ENCODE measurements at places on chromosomes 7 and 10. TPM values are rescaled to one million over a fixed set of nuclear protein-coding genes. Genes with fewer than 3 reads are reported as not detected.

Gene CALCR
- total RNA-seq = 0.10 TPM

Gene GPR15LG
- total RNA-seq = not detected

Gene SRI
- total RNA-seq = 114 TPM

Gene CCDC172
- total RNA-seq = not detected

GRCh38 chr10:66752714-66753113, 173.1 kb upstream of the LRRTM3 start:
- no peak for DNase-seq
- no peaks in the 10 kb centered on the region for H3K36me3 ChIP-seq
- no peak overlapping the region for H3K27ac ChIP-seq
- H3K27me3 ChIP-seq = no peaks in the 10 kb centered on the region

GRCh38 chr7:73442903-73443500, 9.4 kb downstream of the FZD9 start:
- no peak overlapping the region for H3K27ac ChIP-seq
- no peak for DNase-seq

GRCh38 chr10:110365356-110366143, 60.8 kb upstream of the SMNDC1 start:
- no peaks in the 10 kb centered on the region for H3K27me3 ChIP-seq
- peaks cover 50% of the 10 kb centered on the region for H3K4me1 ChIP-seq
- H3K27ac ChIP-seq = no peak overlapping the region
- H3K36me3 ChIP-seq = no peaks in the 10 kb centered on the region
- DNase-seq = no peak

GRCh38 chr7:156363751-156364150, 276.8 kb upstream of the RNF32 start:
- H3K36me3 ChIP-seq = no peaks in the 10 kb centered on the region
- no peak overlapping the region for H3K27ac ChIP-seq

DNA sequence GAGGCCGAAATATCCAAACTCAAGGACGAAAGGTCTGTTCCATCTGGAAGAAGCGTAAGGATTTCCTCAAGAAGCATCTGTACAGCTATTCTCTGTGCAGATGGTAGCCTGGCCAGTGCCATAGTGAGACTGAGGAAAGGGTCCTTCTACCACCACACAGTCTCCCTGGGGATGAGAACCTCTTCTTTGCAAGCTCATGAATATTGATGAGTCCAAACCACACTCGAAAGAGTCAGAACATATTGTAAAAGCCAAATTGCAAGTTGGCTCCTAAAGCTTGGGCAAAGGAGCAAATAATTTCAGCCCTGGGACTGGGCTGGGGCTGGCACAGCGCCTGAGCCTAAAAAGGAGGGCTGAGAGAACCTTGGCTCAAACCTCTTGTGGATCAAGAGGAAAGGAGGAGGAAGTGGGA, 66.1 kb upstream of the PIP4K2A start:
- no peak for DNase-seq
- H3K36me3 ChIP-seq = no peaks in the 10 kb centered on the region
- no peaks in the 10 kb centered on the region for H3K27me3 ChIP-seq
- peaks cover 9% of the 10 kb centered on the region for H3K4me1 ChIP-seq

DNA sequence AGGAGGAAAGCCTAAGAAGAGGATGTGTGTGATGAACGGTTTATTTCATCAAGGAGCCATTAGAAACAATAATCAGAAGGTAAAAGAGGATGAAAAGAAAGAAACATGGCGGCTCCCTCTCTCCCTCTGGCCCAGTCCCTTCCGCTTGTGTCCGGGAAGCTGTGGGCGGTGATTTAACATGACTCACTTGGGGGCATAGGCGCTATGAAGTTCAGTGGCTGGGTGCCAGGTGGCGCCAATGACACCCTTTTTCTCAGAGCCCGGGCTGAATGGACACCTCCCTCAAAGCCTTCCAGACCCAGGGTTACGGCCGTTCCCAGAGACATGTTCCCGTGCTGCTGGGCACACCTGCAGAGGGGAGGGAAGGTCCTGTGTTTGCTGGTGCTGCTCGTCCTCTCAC, 244.0 kb downstream of the SKAP2 start:
- H3K4me1 ChIP-seq = peaks cover 14% of the 10 kb centered on the region
- H3K36me3 ChIP-seq = no peaks in the 10 kb centered on the region

DNA sequence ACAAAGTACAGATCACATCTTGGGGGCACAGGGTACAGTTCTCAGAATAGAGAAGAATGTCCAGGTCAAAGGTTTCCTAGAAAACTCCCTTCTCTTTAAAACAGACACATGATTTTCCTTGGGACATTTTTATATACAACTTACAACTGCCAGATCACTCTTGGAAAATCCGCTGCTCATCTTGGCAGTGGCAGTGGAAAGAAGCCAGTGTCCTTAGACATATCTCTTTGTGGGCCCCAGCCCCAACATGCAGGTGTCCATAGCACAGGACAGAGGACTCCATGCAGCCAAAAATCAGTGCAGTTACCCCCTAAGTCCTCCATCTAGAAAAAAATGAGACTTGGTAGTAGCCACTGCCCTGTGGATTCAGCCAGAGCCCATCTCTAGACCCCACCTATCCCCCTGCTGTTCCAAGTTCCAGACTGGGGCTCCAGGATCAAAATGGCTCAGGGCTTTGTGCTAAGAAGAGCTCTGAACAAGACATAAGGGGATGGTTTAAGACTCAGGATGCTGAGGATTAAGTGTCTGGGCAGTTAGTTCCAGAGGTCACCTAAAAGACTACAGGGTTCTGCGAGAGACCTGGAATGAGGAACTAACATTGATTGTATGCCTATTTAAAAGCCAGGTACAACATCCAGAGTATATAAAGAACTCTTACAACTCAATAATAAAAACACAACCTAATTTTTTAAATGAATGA, 34.4 kb downstream of the HIPK2 start:
- no peaks in the 10 kb centered on the region for H3K27me3 ChIP-seq
- H3K4me3 ChIP-seq = no peak overlapping the region

DNA sequence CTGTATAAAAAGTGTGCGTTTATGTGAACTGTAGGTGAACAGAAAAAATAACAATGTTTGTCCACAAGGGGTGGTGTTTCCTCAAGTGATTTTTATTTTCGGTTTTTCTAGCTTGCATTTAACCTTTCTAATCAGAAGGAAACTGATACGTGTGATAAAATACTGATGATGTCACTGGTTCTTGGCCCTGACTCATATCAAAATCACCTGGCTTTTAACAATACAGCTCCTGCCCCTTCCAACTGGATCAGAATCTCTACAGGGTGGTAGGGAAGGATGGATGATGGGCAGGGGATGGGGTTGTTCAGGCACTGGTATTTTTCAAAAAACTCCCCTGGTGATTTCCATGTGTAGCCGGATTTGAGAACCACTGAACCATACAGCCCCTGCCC, 10.9 kb downstream of the NPFFR1 start:
- DNase-seq = no peak
- H3K4me1 ChIP-seq = no peaks in the 10 kb centered on the region
- no peak overlapping the region for H3K27ac ChIP-seq
- no peak overlapping the region for H3K4me3 ChIP-seq

- peaks cover 15% of the 10 kb centered on the region for H3K4me1 ChIP-seq
- no peak overlapping the region for H3K4me3 ChIP-seq
- no peaks in the 10 kb centered on the region for H3K27me3 ChIP-seq
- DNase-seq = no peak
- no peaks in the 10 kb centered on the region for H3K36me3 ChIP-seq
Observed at GRCh38 chr7:1963575-1963974, 269.2 kb downstream of the MAD1L1 start.

DNA sequence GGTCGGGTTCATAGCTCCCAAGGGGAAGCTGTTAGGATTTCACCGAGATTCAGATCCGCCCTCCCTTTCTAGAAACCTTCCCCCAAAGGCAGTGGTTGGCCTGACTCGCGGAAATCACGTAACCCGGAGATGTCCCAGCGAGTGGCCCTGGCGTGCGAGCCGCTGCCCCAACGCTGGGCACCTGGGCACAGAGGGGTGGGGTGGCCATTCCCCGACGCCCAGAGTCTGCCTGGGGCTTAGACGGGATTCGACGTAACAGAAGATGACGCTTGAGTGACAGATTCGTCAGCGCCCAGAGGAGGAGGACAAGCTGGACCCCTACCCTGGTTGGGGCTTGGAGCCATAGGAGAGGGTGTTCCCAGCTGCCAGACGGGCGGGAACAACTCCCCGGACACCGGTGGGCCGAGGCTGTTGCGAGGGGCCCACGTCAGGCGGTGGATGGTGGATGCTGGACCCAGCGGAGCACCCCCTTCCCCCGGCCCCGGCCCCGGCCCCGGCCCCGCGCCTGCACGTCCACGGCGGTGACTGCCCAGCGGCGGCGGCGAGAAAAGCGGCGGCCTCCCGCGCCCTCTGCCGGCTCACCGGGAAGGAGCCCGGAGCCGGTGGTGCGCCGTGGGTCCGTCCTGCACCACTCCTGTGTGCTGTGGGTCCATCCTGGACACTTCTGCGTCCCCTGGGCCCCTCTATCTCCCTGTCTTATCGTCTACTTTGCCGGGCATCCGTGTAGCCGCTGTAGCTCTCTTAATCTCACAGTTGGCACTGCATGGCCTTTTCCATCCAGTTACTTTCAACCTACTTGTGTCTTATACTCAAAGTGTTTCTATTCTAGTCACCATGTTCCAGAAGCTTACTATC, 35.4 kb upstream of the KNDC1 start:
- H3K27me3 ChIP-seq = no peaks in the 10 kb centered on the region
- no peak for DNase-seq
- H3K4me1 ChIP-seq = no peaks in the 10 kb centered on the region
- no peaks in the 10 kb centered on the region for H3K36me3 ChIP-seq

DNA sequence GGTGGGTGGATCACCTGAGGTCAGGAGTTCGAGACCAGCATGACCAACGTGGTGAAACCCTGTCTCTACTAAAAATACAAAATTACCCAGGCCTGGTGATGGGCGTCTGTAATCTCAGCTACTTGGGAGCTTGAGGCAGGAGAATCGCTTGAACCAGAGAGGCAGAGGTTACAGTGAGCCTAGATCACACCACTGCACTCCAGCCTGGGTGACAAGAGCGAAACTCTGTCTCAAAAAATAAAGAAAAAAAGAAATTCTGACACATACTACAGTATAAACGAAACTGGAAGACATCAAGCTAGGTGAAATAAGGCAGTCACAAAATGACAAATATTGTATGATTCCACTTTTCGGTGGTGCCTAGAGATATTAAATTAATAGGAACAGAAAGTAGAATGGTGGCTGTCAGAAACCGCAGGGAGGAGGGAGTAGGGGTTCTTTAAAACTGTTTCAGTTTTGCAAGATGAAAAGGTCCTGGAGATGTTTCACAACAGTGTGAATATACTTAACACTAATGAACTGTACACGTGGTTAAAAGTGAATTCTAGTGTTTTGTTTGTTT, 23.2 kb downstream of the PILRA start:
- H3K27me3 ChIP-seq = no peaks in the 10 kb centered on the region
- H3K4me1 ChIP-seq = no peaks in the 10 kb centered on the region
- H3K4me3 ChIP-seq = no peak overlapping the region
- no peaks in the 10 kb centered on the region for H3K36me3 ChIP-seq
- DNase-seq = no peak

GRCh38 chr10:54139819-54140428, 661.1 kb downstream of the PCDH15 start:
- H3K36me3 ChIP-seq = no peaks in the 10 kb centered on the region
- no peaks in the 10 kb centered on the region for H3K4me1 ChIP-seq
- no peak overlapping the region for H3K4me3 ChIP-seq
- no peak for DNase-seq
- no peaks in the 10 kb centered on the region for H3K27me3 ChIP-seq

- H3K27me3 ChIP-seq = no peaks in the 10 kb centered on the region
- H3K36me3 ChIP-seq = no peaks in the 10 kb centered on the region
- no peaks in the 10 kb centered on the region for H3K4me1 ChIP-seq
- H3K27ac ChIP-seq = no peak overlapping the region
- no peak for DNase-seq
- H3K4me3 ChIP-seq = no peak overlapping the region
Observed at GRCh38 chr10:129055986-129056385, 411.1 kb upstream of the MGMT start.

DNA sequence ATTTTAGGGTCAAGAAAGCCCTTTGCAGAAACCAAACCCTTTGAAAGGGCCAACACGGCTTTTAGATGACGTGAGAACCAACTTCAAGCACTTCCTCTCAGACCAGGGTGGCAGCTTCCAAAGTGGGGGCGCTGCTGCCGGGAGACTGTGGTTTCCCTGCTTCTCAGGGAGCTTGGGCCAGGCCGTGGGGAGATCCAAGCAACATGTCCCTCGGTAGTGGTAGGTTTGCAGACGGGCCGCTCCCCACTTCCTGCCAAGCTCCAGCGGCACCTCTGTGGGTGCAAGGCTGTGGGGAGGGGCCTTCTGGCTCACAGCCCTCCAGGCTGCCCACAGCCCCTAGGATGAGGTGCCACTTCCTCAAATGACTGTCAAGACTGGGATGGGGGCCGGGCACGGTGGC, 132.4 kb downstream of the FAM53B start:
- peaks cover 14% of the 10 kb centered on the region for H3K4me1 ChIP-seq
- DNase-seq = no peak
- no peak overlapping the region for H3K4me3 ChIP-seq

DNA sequence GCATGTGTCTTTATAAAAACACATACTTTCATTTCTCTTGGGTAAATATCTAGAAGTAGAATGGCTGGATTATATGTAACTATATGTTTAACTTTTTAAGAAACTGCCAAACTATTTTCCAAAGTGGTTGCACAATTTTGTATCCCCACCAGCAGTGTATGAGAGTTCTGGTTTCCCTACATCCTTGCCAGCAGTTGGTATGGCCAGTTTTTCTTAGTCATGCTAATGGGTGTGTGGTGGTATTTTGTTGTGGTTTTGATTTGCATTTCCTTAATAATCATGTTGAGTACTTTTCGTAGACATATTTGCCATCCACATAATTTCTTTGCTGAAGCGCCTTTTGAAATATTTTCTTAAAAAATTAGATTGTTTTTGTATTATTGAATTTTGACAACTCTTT, 60.3 kb downstream of the NEUROG3 start:
- no peaks in the 10 kb centered on the region for H3K36me3 ChIP-seq
- no peaks in the 10 kb centered on the region for H3K27me3 ChIP-seq
- H3K4me1 ChIP-seq = no peaks in the 10 kb centered on the region
- DNase-seq = no peak
- no peak overlapping the region for H3K4me3 ChIP-seq
- no peak overlapping the region for H3K27ac ChIP-seq

GRCh38 chr10:78752221-78752620, 316.5 kb upstream of the ZMIZ1 start:
- H3K36me3 ChIP-seq = no peaks in the 10 kb centered on the region
- DNase-seq = no peak
- H3K4me1 ChIP-seq = peaks cover 14% of the 10 kb centered on the region

DNA sequence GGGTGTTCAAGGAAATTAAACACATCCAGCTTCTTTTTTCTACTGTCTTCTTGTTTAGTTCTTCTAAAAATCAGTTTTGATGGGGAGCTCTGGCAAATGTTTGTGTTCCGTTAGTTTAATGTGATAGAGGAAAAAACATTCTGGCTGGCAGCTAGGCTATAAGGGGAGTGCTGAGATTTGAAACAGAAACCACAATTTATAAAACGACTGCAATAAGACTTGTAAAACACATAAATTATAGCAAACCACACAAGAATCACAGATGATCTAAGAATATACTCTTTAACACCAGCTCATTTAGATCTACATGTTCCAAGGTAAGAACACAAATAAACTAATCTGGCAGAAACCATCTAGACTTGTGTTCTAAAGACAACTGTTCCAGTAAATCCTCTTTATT, 425.5 kb downstream of the CNTNAP2 start:
- no peaks in the 10 kb centered on the region for H3K36me3 ChIP-seq
- H3K4me3 ChIP-seq = no peak overlapping the region
- H3K27me3 ChIP-seq = no peaks in the 10 kb centered on the region
- no peak overlapping the region for H3K27ac ChIP-seq
